Heart right ventricle (tissue), 16 donors: ENCODE measurements at places on chromosomes 6 and 20. TPM values are rescaled to one million over a fixed set of nuclear protein-coding genes. Genes with fewer than 3 reads are reported as not detected.

- DNase-seq, result no peak
Observed at GRCh38 chr20:23629542-23630391, 8.0 kb downstream of the CST3 start.

DNA sequence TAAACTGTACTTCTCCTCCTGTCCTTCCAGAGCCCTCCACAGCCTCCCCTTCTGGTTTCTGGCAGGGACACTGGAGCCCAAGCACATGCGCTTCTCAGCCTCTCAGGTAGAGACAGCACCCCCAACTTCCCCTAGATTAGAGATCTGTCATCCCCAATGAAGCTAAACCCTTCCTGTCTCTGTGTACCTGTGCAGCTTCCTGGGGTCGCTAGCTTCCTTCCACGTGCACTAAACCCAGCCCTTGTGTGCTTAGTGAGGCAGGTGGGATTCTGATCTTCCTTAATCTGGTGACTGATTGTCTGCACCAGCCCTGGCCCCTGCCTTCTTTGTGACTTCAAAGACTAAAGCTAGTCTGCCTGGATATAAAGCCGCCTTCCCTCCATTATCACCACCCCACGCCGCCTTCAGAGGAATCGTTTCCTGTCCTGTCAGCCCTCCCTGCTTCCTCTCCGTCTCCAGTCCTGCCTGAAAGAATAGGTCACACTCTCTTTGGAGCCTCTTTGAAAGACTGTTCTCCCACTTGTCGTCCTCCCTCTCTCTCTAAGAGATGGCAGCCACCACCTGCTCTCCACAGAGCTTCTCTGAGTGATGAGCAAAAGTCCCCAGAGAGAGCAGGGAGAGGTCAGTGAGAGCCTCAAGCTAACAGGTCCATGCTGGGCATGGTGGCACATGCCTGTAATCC lies 27.5 kb downstream of the CAPN11 start:
- DNase-seq, result no peak

- DNase-seq, result no peak
Observed at GRCh38 chr6:88472851-88473525, 306.8 kb upstream of the CNR1 start.

GRCh38 chr6:22152841-22153240 lies 144.0 kb downstream of the PRL start:
- DNase-seq, result no peak

GRCh38 chr6:69422020-69422419 lies 374.8 kb downstream of the LMBRD1 start:
- DNase-seq, result no peak

DNA sequence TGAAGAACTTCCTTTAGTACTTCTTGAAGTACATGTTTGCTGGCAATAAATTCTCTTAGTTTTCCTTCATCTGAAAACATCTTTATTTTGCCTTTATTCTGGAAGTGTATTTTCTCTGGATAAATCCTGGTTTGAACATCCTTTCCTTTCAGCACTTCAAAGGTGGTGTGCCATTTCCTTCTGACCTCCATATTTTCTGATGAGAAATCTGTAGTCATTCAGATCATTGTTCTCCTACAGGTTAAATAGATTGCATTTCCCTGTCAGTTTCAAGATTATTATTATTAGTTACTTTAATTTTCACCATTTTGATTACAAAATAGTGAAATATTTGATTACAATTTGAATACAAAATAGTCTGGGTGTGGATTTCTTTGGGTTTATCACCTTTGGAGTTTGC lies 134.5 kb downstream of the CDH26 start:
- DNase-seq, result no peak

GRCh38 chr6:116405138-116405537 lies 34.4 kb downstream of the DSE start:
- no peak for DNase-seq

DNA sequence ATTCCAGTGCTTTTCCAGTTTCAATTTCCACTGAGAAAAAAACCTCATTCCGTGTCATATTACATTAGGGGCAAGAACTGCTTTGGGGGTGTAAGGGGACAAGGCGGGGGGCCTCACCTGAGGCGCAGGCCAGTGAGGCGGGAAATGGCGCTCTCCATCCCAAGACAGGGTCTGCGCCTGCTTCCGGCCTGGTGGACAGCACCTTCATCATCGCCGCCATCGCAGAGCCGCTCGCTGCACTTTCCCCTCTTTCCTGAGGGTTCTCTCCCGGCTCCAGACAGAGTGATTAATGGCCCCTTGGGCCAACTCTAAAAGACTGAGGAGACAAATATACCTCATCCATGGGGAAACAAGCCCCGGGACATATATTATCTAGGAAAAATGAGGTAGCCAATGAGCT lies 270.0 kb upstream of the SOX4 start:
- DNase-seq, result no peak

DNA sequence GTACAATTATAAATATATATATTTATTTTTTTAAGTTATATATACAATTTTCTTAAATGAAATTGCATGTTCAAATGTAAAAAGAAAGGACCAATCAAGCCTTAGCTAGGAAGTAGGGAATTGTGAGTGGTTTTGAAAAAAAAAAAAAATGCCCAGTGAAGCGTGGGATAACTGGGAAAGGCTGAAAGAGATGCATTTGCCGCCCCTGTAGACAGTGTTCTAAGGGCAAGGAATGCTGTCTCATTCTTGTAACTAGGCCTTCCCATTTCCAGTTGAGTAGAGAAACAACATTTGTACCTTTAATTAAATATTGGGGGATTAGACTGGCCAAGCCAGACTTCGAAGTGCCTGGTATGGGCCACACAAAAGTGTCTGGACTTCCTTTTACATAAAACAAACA lies 430.1 kb upstream of the SLC35B3 start:
- no peak for DNase-seq

NKX2-4 gene
- not detected for total RNA-seq

TTPAL gene
- total RNA-seq, result 5.0 TPM

DNA sequence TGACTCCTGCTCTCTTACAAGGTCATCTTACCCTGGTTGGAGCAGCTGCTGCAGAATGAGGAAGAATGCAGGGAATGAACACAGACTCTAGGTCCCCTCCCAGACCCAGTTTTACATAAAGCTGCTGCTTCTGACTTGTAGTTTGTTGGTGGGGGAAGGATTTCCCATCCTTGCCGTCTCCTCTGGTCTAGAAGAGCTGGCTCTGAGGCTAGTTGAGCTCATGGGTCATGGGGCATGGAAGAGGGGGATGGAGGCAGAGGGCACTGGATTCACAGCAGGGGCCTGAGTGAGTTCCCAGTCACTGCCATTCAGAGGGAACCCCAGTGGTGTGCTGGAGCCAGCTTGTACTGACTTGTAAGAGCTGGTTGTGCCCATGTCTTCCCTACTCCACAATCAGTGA lies 9.2 kb upstream of the GUCA1A start:
- DNase-seq, result no peak

PXDC1 gene
- total RNA-seq, result 20.8 TPM

DNA sequence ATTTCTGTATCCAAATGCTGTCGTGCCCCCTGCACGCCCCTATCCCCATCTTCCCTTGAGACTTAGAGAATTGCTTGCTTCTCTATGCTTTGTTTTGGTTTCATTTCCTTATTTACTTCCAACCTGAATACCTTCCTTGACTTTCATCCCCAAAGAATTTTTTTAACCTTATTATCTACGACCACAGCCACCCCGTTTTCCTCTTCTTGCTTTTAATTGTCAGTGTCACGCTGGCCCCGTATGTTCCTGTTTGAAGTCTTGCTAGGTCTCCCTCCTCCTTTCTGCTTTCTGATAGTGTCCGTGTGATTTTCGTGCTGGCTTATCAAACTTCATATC lies 40.1 kb downstream of the RNF217 start:
- DNase-seq, result no peak

DNA sequence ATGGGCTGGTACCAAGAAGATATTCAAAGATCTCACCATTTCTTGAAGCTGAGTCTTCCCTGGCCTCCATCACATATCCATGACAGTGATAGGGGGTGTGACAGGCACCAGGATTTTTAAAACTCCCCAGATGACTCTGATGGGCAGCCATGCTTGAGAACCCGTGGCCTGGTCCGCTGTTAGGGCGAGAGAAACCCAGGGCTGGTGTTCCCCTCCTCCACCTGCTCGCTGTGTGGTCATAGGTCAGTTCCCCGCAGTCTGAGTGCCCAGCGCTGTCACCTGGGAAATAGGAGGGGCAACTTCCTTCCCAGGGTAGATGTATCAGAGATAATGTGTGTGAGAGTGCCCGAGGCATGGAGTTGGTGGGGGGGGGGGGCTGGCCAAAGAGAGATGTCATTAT lies 50.9 kb downstream of the TMEM242 start:
- no peak for DNase-seq

KIF13A gene
- total RNA-seq, result 58.9 TPM

GRCh38 chr6:110965629-110966229 lies 7.2 kb downstream of the GTF3C6 start:
- DNase-seq, result no peak

IFNGR1 gene
- 63.6 TPM for total RNA-seq

HMGCLL1 gene
- total RNA-seq, result 0.60 TPM

- DNase-seq, result no peak
Observed at GRCh38 chr6:151236668-151237401, 2.9 kb upstream of the AKAP12 start.

C6orf141 gene
- 0.16 TPM for total RNA-seq

- DNase-seq, result no peak
Observed at GRCh38 chr6:46312654-46313053, 141.9 kb upstream of the ENPP5 start.

GRCh38 chr6:37155394-37156312 lies 14.3 kb upstream of the PIM1 start:
- DNase-seq, result no peak

GNMT gene
- 0.87 TPM for total RNA-seq

DNA sequence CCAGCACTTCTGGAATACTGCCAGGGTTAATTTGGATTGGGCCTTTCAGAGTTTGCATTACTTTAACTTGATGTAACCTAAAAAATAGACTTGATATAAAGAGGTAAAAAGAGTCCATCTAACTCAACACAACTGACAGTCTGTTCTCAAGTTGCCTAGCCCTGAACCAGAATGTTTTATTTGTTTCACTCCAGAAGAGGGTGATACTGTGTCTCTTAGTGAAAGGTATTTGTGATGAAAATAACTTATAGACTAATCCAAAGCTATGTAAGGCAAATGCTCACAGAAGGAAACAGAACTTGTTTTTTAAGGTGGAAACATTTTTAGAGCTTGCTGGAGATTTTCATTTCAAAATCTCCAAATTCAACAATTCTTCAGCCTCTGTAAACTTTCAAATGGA lies 469.1 kb upstream of the RUNX2 start:
- DNase-seq, result no peak
